ENCODE measurements at places on chromosomes 7 and 10.

GRCh38 chr7:47071866-47072265, 510.0 kb downstream of the TNS3 start:
- DNase-seq = no peak

DNA sequence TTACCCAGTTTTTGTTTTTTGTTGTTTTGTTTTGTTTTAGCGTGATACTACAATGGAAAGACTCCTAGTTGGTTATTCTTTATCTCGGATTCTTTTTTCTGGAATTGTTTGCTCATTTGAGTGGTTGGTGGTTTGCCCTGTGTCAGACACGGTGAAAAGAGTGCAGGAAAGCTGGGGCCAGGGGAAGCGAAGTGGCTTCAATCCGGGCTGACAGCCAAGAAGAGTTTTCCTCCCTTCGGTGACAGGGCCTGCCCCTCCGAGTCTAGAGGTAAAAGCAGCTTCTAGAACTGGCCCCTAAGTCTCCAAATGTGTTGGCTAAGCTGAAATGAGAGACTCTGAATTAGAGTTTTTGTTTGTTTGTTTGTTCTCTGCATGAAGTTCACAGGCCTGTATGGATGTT, 5.7 kb upstream of the AP5Z1 start:
- DNase-seq = no peak

- DNase-seq = no peak
Observed at GRCh38 chr7:138865843-138866242, 67.8 kb upstream of the ATP6V0A4 start.

- DNase-seq = no peak
Observed at GRCh38 chr7:71095266-71095860, 36.6 kb upstream of the GALNT17 start.

DNA sequence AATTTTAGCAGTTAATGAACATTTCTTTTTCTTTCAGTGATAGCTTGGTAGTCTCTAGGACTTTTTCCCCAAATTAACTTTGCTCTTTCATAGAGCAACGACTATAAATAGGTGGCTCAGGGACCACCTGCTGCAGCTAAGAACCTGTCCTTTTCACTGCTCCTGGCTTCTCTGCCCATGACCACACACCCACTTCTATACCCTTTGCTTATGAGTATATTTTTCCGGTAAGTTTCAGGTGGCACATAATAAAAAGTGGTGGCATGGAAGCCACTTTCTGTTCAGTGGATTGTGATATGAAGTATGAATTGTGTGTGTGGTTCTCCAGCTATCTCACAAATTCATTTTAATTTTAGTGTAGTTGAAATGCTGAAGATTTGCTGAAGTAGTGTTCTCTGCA, 1.2 kb downstream of the ING3 start:
- no peak for DNase-seq

DNA sequence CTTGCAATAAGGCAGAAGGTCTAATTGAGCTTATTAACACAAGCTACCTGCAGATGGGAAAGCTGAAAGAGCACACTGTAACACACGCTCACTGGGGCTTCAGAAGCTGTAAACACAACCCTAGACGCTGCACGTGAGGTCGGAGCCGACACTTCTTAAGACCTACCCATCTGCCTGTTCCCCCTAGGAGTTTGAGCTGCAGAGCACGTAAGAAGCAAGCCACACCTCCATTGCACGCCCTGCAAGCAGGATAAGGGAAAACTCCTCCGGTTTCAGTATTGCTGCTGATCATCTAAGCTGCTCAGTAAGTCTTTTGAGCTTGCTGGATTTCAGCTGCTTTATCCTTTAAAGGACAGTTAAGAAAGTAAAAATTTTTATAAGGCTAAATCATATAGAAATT, 244.0 kb upstream of the ZWINT start:
- DNase-seq = no peak

GRCh38 chr10:74297389-74298080, 146.5 kb downstream of the ADK start:
- no peak for DNase-seq

GRCh38 chr7:93196336-93196735, 29.9 kb downstream of the HEPACAM2 start:
- no peak for DNase-seq

- no peak for DNase-seq
Observed at GRCh38 chr10:74078037-74078436, 72.6 kb downstream of the AP3M1 start.

GRCh38 chr10:27252267-27253000, 11.8 kb upstream of the ACBD5 start:
- DNase-seq = no peak

DNA sequence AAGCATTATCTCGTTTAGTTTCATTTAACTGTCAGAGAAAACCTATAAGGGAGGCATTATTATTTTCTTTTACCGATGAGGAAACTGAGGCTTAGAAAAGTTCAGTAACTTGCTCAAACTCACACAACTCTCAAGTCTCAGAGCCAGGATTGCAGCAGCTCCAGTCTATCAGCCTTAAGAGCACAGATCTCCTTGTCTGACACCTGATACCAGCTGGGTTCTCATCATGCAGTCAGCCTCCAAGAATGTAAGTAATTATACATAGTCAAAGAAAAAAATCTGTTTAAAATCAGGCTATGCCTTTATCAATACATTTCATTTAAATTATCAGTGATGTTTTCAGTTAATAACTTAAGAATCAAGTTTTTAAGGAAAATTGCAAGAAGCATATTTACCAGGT, 236.6 kb upstream of the TCF7L2 start:
- no peak for DNase-seq

GRCh38 chr7:130364451-130364850, 15.8 kb upstream of the CPA1 start:
- DNase-seq = no peak

DNA sequence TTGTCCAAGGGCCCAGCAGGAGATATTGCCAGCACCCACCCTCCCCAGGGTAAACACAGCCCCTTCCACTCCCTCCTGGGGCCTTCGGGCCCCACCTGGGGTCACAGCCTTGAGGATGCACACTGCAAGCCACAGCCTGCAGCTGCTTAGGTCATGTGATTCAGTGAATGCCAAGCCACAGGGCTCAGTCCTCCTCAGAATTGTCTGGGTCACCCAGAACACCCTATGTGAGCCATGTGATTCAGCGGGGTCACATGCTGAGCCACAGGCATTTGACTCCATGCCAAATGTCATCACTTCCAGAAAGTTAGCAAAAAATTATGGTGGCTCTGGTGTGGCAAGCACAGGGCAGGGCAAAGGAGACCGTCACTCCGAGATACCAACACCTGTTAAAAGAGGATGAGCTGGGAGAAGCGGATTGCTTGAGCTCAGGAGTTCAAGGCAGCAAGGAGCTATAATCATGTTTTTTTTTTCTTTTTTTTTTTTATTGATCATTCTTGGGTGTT, 17.2 kb upstream of the PSAP start:
- DNase-seq = no peak

- DNase-seq = no peak
Observed at GRCh38 chr7:18421297-18422002, 74.1 kb upstream of the HDAC9 start.

GRCh38 chr10:59020502-59020901, 155.9 kb upstream of the PHYHIPL start:
- DNase-seq = no peak
